ENCODE measurements at places on chromosomes 13 and 19.

DNA sequence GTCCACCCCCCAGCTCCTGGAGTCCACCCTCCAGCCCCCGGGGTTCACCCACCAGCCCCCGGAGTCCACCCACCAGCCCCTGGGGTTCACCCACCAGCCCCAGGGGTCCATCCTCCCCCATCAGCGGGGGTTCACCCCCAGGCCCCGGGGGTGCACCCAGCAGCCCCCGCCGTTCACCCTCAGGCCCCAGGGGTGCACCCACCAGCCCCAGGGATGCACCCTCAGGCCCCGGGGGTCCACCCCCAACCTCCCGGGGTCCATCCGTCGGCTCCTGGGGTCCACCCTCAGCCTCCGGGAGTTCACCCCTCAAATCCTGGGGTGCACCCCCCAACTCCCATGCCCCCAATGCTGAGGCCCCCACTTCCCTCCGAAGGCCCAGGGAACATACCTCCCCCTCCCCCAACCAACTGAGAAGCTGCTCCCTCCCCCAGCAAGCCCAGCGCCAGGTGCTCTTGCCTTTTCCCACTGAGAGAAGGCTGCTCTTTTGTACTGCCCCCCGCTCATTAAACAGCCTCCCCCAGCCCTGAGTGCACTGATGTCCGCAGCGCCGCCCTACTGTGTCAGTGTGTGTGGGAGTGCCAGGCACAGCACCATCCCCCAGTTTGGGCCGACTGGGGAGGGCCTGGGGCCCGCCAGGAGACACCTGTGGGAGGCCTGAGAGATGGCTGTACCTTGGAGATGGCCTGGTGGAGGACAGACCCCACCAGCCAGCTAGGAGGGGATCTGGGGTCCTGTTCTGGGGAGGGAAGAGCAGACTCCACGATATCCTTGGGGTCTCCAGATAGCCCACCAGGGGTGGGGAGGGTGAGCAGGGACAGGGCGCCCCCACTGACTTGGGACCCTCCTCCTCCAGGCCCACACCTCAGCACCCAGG is 750 bp upstream of the AMH start:
- no peak for DNase-seq

GRCh38 chr13:47901441-47901840 is 99.6 kb downstream of the SUCLA2 start:
- no peak for DNase-seq

DNA sequence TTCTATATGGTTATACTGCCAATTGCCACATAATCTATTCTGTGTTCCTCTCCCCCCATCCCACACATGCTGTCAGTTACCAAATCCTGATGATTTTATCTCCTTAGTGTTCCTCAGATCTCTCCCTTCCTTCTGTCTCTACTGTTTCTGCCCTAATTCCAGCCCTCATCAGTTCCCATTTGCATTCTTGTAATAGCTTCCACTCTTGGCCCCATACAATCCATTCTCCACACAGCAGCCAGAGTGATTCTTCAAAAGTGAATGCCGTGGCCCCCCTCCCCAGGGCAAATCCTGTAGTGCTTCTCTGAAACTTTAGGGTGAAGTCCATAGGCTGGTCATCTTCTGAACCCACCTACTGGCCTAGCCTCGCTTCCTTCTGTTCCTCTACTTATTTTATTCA is 114.4 kb downstream of the ZAR1L start:
- DNase-seq, result peak; percentile 10

DNA sequence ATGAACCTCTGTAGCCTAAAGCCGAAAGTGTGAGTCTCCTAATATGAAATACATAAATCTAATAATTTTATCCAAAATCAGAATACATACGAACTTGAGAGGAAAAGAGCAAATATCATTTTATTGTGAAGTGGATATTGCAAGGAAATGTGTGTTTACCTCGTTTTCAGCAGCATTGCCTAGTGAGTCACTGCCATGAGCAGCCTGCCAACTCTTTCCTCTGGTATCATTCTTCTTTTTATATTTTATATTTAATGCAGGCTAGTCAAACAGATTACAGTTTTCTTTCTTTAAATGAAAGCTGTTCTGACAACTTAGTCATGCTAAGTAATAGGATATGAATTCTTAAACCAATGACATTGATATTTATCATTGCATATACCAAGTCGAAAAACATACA is 44.2 kb downstream of the EDNRB start:
- DNase-seq, result peak; percentile 65

- no peak for DNase-seq
Measured at GRCh38 chr19:5189318-5189607, 151.3 kb downstream of the PTPRS start.

DNA sequence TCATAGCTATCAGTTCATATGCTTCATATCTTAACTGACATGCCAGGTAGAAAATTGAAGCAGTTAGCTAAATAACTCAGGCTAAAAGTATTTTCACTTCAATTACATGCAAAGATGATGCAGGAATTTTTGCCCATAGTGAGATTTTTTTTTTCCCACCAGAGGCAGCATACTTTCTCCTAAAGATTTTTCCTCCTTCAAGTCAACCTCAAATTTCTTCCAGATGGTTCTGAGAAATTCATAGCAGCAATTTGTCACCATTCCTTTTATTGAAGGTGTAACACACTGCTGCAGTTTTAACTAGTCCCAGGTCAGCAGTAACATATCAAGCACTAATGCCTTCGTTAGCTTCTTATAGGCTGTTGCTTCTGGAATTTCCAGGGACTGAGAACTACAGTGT is 141.9 kb downstream of the SUCLA2 start:
- DNase-seq, result no peak

DNA sequence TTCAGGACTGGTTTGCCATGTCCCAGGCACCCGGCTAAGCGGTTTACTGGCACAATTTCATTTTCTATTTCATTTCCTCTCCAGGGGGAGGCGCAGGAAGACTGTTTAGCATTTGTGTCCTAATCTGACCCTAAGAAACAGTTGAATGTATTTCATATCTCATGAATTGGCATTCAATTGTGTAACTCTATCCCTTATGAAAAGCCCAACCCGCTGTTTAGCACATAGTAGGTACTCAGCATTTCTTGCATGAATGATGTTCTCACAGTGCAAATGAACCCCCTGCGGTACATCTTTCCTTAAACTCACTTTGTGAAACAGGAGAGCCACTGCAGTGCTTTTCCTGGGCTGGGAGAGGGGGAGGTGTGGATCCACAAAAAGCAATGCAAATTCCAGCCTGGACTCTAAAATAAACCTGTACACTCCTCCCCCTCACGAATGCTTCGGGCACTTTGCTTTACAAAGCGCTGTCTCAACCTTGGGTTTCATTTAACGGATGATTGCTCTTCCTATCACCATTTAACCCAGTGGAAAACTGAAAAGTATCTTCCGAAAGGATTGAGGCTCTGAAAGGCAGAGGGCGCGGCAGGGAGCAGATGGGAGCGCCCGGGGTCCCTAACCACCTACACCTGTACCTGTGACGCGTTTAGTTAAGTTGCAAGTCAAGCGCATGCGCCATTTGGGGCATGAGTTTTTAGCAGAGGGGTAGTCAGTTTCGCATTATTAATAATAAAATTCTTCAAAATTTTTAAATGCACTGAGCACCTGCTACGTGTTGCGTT is 1.2 kb upstream of the EEF2 start:
- peak; percentile 85 for DNase-seq

Measured in fibroblast of pulmonary artery (primary cell).